Neural crest cell (in vitro differentiated cells): ENCODE measurements at places on chromosomes 12 and 14. TPM values are rescaled to one million over a fixed set of nuclear protein-coding genes. Genes with fewer than 3 reads are reported as not detected.

- DNase-seq: peak; percentile 36
- peaks cover 2% of the 10 kb centered on the region for H3K27me3 ChIP-seq
- H3K27ac ChIP-seq: no peak overlapping the region
- peaks cover 21% of the 10 kb centered on the region for H3K4me1 ChIP-seq
- H3K4me3 ChIP-seq: peak overlapping the region; percentile 67
These were observed 112.2 kb upstream of the FKBP4 start for GRCh38 chr12:2682296-2683251.

GRCh38 chr14:44151130-44151820 is 355.8 kb downstream of the FSCB start:
- H3K4me3 ChIP-seq: no peak overlapping the region
- no peak for DNase-seq
- no peak overlapping the region for H3K27ac ChIP-seq
- H3K36me3 ChIP-seq: no peaks in the 10 kb centered on the region
- no peaks in the 10 kb centered on the region for H3K27me3 ChIP-seq
- no peaks in the 10 kb centered on the region for H3K4me1 ChIP-seq

DNA sequence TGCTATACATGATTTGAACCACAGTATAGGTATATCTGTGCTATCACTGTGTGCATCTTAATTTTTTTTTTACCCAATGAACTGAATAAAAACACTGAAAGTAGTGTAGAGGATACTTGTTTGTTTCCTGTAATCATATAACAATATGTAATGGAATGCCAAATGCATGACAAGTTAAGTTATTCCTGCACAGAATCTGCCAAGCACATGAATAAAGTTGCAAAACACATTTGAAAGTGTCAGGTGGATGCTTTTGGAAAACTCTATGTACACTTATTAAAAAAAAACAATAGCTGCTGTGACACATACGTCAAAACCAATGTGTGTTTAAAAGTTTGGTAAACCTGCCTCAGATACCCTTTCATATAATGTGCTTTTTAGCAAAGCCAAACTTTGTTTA is 1638.1 kb upstream of the SEL1L start:
- H3K4me1 ChIP-seq: no peaks in the 10 kb centered on the region
- H3K27me3 ChIP-seq: no peaks in the 10 kb centered on the region
- no peak overlapping the region for H3K4me3 ChIP-seq
- no peaks in the 10 kb centered on the region for H3K36me3 ChIP-seq

GRCh38 chr14:93430315-93431035 is at the start of gene UNC79:
TSS of gene UNC79 (plus strand) at chr14:93430939. CDS start at chr14:93431030, 91 bp downstream.
- DNase-seq: peak; percentile 37
- H3K4me3 ChIP-seq: peak within 1 kb of the TSS; percentile 94
- H3K4me1 ChIP-seq: peaks cover 12% of the 10 kb centered on the region
- no peak within 1 kb of the TSS for H3K27ac ChIP-seq

- H3K4me3 ChIP-seq: no peak overlapping the region
- no peaks in the 10 kb centered on the region for H3K36me3 ChIP-seq
- H3K27me3 ChIP-seq: no peaks in the 10 kb centered on the region
- H3K27ac ChIP-seq: no peak overlapping the region
- no peak for DNase-seq
- H3K4me1 ChIP-seq: no peaks in the 10 kb centered on the region
These were observed 118.6 kb upstream of the SSTR1 start for GRCh38 chr14:38089123-38089522.

DNA sequence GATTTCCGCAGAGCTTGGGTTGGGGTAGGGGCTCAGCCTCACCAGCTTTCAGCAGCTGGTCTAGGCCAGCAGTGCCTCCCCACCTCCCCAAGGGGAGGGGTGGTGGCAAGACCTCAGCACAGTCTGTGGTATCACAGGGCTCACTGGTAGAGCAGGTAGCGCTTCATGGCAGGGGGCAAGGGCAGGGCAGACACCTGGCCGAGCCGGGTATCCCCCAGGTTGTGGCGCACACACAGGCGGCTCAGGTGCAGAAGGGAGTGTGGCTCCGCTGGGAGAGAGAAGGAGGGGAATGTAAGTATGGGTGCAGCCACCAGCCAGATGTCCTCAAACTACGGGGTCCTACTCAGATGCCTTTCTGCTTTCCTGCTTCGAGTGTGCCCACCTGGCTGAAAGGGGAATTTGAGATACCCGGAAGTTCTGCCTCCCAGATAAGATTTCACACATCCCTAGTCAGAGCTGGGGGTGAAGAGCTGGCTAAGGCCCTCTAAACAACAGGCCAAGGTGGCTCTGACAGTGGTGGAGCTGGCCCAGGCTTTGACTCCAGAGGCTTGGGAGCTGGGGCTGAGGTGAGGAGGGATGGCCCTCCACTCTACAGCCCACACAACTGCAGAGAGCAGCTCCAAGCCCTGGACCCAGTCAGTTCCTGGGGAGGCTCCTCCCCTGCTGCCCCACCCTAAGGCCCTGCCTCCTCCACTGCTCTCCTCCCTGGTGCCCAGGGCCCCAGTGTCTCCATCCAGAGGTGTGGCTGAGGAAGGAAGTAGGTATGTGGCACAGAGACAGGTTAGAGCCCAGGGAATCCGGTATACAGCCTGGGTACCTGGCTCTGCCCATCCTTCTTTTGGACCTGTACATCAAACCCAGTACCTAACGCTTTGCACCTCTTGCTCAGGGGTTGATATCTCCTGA is 1.8 kb downstream of the SPSB2 start:
- H3K36me3 ChIP-seq: peaks cover 21% of the 10 kb centered on the region
- peak overlapping the region; percentile 97 for H3K4me3 ChIP-seq
- no peak for DNase-seq

- no peaks in the 10 kb centered on the region for H3K27me3 ChIP-seq
- peak within 1 kb of the TSS; percentile 98 for H3K27ac ChIP-seq
- H3K4me1 ChIP-seq: peaks cover 71% of the 10 kb centered on the region
- peak; percentile 78 for DNase-seq
These were observed at the start of gene VPS37B for GRCh38 chr12:122895704-122896636. TSS of gene VPS37B (minus strand) at chr12:122896124. CDS start at chr12:122896062, 62 bp downstream.

The PRIMA1 gene
- 2.0 and 2.1 TPM in 2 replicates for total RNA-seq

The CCDC177 gene
- total RNA-seq: 7.5 and 7.7 TPM in 2 replicates

The DPPA3 gene
- not detected in 2 replicates for total RNA-seq

The LRFN5 gene
- total RNA-seq: 1.3 and 1.5 TPM in 2 replicates

The ACOT4 gene
- total RNA-seq: 0.98 TPM in 2 replicates

The ENO2 gene
- total RNA-seq: 67.5 and 68.4 TPM in 2 replicates

The VIPAS39 gene
- 22.9 and 23.6 TPM in 2 replicates for total RNA-seq
